GM12878 (cell line): ENCODE measurements at places on chromosomes 7 and 10.

DNA sequence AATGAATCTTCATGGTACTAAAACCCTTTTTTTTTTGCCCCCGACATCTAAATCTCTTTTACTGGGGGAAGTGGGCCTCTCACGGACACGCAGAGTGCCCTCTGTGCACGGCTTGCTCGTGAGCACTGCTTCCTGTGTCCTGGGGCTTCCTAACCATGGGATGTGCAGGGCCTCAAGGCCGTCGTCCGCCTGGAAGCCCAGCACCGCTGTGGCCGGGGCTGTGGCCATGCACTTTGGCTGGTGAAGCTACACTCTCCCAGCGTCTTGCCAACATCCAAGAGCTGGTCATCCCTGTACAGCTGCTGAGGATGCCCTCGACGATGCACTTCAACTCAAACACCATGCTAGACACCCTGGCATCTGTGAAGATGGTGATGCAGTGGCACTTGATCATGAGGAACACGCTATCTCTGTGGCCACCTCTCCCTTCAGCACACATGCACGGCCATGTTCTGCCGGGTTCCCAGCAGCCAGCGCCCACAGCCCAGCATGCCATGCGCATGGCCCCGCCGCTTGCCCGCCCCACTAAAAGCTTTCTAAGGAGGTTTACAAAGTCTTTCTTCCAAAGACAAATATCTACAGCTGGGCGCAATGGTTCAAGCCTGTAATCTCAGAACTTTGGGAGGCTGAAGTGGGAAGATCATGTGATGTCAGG lies 326.5 kb downstream of the PARD3 start:
- DNase-seq, result no peak

GRCh38 chr7:111865430-111865829 lies 303.1 kb upstream of the IMMP2L start:
- no peak for DNase-seq

DNA sequence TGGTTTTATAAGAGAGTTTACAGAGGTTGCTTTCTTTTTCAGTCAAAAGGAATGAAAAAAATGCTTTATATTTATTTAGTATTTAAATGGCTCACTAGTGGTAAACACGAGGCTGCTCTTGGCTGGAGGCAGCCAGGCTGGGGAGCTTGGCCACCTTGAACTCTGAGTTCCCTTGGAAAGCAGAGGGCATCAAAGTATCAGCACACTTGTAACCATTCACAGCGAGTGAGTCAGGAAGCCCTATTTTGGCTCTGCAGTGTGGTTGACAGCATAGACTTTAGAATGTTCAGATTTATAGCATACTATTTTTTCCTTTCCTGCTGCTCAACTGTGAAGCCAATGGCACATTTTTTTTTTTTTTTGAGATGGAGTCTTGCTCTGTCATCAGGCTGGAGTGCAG lies 51.6 kb downstream of the CYCS start:
- no peak for DNase-seq

DNA sequence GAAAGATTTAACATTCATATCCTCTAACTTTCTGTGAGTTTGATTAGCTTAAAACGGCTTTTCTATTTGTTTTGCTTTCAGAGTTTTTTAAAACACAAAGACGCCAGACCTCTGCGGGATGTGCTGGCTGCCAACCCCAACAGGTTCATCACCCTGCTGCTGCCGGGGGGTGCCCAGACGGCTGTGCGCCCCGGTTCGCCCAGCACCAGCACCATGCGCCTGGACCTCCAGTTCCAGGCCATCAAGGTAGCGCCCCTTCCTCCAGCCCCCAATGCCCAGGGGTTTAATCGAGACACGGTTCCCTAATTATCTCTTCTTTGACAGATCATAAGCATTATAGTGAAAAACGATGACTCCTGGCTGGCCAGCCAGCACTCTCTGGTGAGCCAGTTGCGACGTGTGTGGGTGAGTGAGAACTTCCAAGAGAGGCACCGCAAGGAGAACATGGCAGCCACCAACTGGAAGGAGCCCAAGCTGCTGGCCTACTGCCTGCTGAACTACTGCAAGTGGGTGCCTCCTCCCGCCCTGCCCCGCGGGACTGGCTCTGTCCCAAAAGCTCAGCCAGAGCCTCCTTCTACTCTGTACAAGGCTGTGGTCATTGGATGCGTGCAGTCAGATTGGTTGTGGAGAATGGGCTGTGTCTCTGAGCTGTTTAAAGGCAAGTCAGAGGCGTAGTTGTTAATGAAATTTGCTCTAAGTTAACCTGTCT lies 71.2 kb downstream of the TRRAP start:
- no peak for DNase-seq

GRCh38 chr10:114779803-114780576 lies 41.6 kb upstream of the FHIP2A start:
- no peak for DNase-seq

GRCh38 chr7:12325646-12326045 lies 78.0 kb downstream of the VWDE start:
- DNase-seq, result no peak

DNA sequence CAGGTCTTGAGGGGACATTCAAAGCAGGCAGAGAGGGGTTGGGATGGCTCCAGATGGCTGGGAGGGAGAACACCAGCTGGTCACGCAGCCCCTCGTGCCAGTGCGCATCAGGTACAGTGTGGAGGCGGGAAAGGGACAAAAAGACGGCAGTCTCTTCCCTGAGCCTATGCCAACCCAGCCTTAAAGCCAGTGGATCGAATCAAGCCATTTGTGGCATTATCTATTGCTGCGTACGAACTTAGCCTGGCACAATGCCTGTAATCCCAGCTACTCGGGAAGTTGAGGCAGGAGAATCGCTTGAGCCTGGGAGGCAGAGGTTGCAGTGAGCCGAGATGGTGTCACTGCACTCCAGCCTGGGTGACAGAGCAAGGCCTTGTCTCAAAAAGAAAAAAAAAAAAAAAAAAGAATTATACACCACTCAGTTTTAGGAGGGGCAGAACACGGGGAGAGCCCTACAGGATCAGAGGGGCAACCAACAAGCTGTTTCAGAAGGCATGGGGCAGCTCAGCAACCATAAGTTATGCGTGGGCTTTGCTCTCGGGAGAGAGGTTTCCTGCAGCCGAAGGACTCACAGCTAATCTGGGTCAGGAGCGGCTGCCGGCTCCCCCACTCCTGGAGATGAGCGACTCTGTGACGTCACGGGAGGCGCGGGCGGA lies 356 bp upstream of the NDUFB2 start:
- DNase-seq, result no peak

DNA sequence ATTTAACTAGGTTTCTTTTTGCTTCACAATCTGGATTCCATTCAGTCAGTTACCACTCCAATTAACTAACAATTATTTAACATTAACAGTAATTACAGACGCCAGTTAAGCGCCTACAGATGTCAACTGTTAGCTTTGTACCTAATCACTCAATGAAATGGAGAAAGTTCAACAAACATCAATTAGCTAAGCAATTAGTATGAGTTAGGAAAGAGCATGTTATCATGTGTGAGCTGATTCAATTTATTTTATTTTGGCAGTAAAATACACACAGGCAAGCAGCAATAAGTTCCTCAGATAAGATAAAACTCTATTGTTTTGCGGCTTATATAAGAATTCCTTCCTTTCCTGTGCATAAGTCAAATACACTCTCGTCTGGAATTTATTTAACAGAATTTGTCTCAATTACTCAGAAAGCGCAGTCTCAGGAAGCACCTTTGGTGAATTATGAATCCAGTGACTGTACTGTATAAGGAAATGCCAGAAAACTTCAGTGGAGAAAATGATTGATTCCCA lies 427.1 kb upstream of the GALNT17 start:
- DNase-seq, result no peak

DNA sequence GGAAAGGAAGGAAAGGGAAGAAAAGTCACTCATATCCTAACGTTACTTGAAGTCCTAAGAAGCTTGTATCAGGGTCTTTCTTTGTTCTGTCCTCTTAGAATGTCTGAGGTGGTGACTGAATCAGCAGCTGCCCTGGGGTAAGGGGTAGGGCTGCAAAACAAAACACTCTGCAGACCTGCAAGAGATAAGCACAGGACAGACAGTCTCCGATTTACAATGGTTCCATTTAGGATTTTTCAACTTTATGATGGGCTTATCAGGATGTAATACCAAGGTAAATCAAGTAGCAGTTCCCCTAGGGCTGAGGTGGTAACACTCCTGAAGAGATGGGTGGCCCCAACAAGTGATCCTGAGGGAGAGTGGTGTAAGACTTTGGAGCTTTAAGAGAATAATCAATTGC lies 16.5 kb downstream of the KDM7A start:
- DNase-seq, result no peak

DNA sequence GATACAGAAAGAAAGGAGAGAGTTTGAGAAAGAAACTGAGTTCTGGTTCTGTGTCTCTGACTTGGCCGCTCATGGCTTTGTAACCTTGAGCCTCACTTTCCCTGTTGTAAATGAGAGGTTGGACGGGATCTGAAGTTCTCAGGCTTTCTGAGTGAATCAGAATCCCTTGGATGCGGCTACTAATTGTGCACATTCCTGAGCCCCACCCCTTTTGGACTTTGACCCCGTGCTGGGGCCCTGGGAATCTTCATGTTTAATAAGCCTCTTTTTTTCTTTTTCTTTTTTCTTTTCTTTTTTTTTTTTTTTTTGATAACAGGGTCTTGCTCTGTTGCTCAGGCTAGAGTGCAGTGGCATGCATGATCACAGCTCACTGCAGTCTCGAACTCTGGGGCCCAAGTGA lies 26.9 kb downstream of the SLC25A28 start:
- no peak for DNase-seq

- DNase-seq, result no peak
Observed at GRCh38 chr7:32427769-32428291, 62.4 kb downstream of the LSM5 start.

- no peak for DNase-seq
Observed at GRCh38 chr10:65565246-65565645, 1360.6 kb upstream of the LRRTM3 start.

DNA sequence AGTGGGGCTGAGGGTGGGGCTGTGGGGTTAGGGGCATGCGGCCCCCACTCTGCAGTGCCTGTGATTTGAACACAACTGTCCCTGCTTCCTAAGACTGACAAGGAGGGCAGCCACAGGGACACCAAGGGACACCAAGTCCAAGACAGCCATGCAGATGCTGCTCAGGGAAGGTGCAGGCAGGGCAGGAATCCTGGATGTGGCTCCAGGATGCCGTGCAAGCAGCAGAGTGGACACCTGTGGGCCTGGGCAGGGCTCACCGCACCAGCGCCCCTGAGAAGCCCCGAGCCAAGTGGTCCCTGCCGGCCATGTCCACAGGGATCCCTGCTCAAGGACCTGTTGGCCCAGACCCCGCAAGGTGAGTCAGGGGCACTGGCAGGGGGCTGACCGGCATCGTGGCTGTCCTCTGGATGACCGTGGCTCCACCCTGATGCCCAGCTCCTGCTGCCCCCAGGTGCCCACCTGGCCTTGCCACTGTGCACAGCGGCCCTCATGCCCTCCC lies 58.5 kb downstream of the STK32C start:
- no peak for DNase-seq

DNA sequence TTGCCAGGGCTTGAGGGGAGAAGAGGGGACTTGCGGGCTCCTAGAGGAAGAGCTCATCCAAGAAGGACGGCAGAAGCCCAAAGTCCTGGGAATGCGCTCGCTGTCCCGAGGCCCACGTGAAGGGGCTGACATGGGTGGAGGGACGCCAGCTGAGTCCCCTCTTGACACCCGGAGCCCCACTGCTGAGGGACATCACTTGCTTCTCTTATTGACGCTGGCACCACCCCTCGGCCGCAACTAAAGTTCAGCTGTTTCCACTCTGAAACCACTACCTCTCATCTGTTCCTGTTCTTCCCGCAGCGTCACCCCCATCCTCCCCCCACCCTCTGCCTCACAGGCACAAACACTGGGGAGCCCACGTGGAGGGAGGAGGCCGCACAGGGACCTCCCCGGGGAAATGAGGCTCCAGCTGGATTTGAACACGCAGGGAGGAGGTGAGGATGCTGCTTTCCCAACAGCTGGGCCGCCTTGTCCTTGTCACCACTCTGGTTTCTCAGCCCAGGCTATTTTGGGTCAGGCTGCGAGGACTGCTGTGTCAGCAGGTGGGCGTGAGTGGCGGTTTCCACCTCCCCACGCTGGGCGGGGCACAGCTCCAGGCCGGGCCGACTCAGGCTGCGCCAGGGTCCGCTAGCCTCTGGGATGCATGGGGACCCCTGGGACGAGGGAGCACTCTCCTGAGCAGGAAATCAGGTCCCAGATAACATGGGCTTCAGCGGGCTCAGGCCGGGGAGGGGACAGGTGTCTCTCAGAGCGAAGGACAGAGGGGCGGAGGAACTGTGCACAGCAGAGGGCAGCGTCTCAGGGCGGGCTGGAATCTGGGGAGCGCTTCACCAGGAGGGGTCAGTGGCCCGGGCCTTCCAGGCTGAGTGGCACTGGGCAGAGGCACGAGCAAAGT lies 156.3 kb downstream of the ZNF248 start:
- no peak for DNase-seq

DNA sequence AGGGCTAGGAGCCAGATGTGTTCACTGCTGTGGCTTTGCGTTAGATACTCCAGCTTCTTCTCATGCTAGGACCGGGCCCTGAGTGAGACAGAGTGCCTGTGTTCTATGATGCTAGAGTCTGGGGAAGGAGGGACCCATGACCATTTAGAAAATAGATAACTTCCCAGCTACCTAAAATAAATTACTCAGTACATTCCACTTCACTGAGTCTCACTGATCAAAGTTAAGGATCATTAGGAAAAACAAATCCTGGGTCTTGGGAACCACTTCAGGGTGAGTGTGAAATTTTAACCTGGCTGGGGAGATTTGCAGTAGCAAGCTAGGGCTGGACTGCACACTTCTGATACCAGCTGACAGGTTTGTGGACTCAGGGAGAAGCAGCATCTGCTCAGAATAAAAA lies 138.1 kb downstream of the EMX2 start:
- DNase-seq, result no peak

GRCh38 chr7:75924889-75925288 lies 9.9 kb downstream of the POR start:
- DNase-seq, result no peak

DNA sequence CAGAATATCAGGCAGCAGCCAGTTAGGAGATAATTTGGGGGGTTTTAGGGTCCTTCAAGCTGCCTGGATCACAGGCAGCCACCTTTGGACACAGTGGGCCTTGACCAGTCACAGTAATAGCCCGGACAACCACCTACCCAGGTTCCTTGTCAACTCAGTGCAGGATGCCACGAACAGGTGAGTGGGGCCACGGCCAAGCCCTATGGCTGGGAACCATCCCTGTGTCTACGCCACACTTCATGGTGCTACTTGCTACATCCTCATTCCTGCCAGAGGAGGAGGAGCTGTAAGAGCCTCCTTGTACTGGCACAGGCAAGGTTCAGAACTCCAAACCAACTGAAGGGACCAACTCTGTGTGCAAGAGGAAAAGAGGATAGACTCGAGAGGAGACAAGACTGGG lies 19.9 kb downstream of the ITPRIP start:
- no peak for DNase-seq

DNA sequence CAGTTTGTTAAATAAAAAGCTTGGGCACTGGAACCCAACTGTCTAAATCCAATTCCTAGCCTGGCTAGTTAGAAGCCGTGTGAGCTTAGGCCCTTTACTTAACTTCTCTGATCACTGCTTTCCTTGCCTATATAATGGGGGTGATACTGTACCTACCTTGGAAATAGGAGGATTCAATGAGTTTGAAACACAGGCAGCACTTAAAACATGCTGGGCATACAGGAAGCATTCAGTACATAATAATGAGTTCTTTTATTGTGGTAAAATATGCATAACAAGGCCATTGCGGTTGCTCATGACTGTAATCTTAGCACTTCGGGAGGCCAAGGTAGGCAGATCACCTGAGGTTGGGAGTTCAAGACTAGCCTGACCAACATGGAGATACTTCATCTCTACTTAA lies 47.4 kb upstream of the SEPHS1 start:
- DNase-seq, result no peak

- DNase-seq, result no peak
Observed at GRCh38 chr7:93799750-93800357, 90.7 kb downstream of the TFPI2 start.
